Thoracic aorta (tissue), 2 donors: ENCODE measurements at places on chromosomes 7 and 10. TPM values are rescaled to one million over a fixed set of nuclear protein-coding genes. Genes with fewer than 3 reads are reported as not detected.

Gene BTBD16
- total RNA-seq, result not detected

Gene MARCHF5
- total RNA-seq, result 19.6 TPM

Gene PRLHR
- not detected for total RNA-seq

Gene GPR15LG
- not detected for total RNA-seq

Gene GNG11
- total RNA-seq, result 12.2 TPM

DNA sequence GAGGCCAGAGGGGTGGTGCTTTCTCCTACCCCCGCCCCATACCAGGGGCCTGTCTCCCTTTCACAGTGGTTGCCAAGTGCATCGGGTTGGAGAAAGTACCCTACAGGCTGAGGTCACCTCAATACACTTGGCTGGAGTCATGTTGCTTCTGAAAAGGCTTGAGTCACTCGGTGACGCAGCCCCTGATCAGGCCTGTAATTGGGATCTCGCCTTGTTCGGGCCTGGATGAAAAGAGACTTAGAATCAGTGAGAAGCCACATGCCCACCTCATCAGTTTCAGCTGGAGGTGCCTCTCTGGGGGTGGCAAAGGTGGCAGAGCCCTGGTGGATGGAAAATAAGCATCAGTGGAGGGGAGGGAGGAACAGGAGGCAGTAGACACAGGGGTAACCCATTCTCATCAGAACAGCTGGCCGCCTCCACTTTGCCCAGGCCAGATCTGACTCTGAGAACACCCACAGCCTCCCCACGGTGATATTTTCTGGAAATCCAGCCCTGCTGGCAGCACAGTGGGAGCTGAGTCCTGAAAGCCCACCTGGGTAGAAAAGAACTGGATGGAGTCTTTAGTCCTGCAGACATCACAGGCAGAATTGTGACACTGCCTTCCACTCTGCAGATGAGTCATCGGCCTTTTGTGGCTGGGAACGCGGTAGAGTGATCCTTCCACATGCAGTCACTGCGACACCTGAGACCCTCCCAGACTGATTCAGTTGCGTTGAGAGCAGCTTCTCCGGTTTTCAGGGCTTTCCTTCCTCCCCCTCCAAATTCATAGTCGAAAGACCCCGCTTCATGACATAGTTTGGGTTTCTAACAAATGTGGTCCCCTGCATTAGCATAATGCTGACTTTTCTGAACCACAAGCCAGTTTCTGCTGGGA is 108.0 kb downstream of the GRK5 start:
- DNase-seq, result peak; percentile 73

DNA sequence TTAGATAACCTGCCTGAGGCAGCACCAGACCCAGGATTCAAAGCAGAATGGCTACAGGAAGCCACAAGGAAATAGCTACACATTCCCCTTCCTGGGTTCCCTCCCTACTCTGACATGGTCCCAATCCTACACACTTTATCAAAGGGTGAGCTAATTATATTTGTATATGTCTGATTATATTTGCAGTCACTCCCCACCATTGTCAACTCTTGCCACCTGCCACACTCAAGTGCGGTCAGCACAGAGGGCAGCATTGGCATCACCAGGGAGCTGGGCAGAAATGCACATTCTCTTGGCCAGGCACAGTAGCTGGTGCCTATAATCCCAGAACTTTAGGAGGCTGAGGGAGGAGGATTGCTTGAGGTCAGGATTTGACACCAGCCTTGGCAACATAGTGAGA is 114.1 kb upstream of the PDLIM1 start:
- DNase-seq, result no peak

GRCh38 chr7:135151533-135151932 is 3.7 kb downstream of the TMEM140 start:
- no peak for DNase-seq

- DNase-seq, result no peak
Observed at GRCh38 chr10:18615618-18616017, 35.8 kb downstream of the NSUN6 start.

- DNase-seq, result no peak
Observed at GRCh38 chr7:2109936-2110609, 122.7 kb downstream of the MAD1L1 start.

GRCh38 chr10:59393349-59393748 is 31.0 kb upstream of the FAM13C start:
- DNase-seq, result no peak

GRCh38 chr7:45238806-45239205 is 81.2 kb downstream of the RAMP3 start:
- no peak for DNase-seq

DNA sequence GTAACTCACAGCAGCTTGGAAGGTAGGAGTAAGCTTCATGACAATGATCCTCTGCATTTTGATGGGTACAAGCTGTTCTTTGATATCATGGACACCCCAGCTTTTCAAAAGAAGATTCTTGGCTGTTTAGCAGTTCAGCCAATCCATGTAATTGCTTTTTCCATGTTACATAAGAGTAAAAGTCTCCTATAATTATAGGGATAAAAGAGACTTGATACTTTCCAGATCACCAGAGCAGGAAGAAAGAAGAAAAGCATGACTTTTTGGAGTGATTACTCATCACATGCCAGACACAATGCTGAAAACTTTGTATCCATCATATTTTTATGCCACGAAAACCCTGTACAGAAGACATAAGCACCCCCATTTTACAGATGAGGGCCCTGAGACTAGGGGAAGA is 1049.7 kb downstream of the NRG3 start:
- DNase-seq, result no peak

DNA sequence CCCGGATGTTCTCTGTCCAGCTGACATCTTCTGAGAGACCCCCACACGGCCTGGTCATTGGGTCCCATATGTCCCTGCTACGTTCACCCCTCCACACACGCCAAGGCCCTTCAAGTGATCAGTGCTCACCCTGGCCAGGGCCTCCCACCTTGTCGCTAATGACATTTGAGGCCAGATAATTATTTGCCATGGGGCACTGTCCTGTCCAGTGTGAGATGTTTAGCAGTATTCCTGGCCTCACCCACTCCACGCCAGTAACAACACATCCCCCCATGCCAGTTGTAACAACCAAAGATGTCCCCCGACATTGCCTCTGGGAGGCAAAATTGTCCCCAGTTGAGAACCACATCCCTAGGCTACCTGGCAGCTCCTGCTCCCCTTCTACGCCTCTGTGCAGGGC is 49.9 kb upstream of the NANOS1 start:
- no peak for DNase-seq

GRCh38 chr10:116891208-116891607 is 41.9 kb downstream of the ENO4 start:
- no peak for DNase-seq

- DNase-seq, result no peak
Observed at GRCh38 chr10:3877211-3878000, 92.4 kb upstream of the KLF6 start.

GRCh38 chr7:66099551-66100407 is 14.9 kb upstream of the CRCP start:
- DNase-seq, result peak; percentile 50

DNA sequence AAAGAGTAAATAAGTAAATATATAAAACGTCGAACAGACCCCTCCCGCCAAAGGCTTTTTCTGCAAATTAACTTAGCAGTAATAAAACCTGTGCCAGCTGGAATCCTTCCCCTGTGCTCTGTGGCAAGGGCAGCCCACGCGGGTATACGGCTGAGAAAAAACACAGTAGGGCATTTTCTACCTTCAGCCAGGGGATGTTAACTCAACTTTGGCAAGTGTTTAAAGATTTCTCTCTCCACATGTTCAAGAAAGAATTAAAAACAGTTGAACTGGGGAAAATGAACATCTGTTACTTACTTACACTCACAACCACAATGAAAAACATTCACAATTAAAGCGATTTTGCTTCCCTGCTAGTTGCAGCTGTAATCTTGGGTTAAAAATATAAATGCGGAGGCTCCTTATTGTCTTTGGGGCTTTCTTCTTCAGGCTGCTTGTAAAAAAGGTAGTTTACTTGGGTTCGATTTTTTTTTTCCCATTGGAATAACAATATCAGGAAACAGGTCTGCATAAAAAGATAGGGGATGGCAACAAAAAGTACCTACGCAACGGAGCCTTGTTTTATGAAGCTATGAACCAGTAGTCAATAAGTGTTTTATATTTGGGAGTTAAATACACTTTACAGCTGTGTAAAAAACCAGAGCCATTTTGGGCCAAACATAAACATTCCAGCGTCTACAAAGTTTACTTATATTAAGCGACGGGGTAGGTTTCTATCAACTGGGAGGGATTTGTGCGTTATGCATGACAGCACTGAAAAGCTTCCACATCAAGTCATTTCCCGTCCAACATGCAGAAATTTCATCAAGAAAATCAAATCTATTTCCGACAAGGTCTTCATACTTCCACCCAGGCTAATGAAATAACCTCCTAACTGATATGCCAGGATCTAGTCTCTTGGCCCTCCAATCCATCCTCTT is 132.7 kb downstream of the TAX1BP1 start:
- DNase-seq, result no peak

DNA sequence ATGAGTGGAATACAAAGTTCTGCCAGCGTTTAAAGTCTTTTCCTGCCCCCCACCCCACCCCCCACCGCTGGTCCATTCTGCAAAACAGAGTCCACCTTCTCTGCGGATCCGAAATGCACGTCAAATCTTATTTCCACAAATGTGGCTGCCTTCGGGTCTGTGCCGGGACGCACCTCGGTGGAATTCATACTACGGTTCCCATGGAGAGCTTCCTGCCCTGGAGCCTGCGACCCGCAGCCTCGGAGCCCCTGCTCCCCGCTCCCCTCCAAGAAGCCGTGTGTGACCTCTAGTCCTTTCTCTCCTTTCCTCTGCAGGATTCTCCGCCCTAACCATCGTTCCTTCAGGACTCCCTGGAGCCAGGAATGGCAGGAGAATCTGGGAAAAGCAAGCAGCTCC is 12.5 kb upstream of the CALML5 start:
- no peak for DNase-seq
